ENCODE measurements at places on chromosomes 12 and 14. TPM values are rescaled to one million over a fixed set of nuclear protein-coding genes. Genes with fewer than 3 reads are reported as not detected.

The ACTN1 gene
- 326 TPM for total RNA-seq

The SLC16A7 gene
- total RNA-seq = 51.3 TPM

The SIX6 gene
- not detected for total RNA-seq

The KDM5A gene
- 63.6 TPM for total RNA-seq

The CS gene
- 254 TPM for total RNA-seq

The C12orf50 gene
- 0.33 TPM for total RNA-seq

The KRT74 gene
- total RNA-seq = not detected

The KRT3 gene
- not detected for total RNA-seq

The NPAS3 gene
- not detected for total RNA-seq

The TPH2 gene
- total RNA-seq = 0.38 TPM

The TMEM229B gene
- total RNA-seq = 0.76 TPM

The CREBL2 gene
- 20.4 TPM for total RNA-seq

The OTOGL gene
- 0.05 TPM for total RNA-seq

The INHBE gene
- 0.38 TPM for total RNA-seq

The CLEC7A gene
- 1.4 TPM for total RNA-seq

The LRRC10 gene
- total RNA-seq = not detected

The FAM234B gene
- total RNA-seq = 2.7 TPM

The TOMM20L gene
- total RNA-seq = not detected

The PRH2 gene
- total RNA-seq = not detected

The COCH gene
- 10.3 TPM for total RNA-seq

The GLTP gene
- 25.7 TPM for total RNA-seq
